ENCODE measurements at places on chromosomes 11 and 22.
A peak's percentile ranks its signal among the peaks of the same experiment; 100 is the strongest.

DNA sequence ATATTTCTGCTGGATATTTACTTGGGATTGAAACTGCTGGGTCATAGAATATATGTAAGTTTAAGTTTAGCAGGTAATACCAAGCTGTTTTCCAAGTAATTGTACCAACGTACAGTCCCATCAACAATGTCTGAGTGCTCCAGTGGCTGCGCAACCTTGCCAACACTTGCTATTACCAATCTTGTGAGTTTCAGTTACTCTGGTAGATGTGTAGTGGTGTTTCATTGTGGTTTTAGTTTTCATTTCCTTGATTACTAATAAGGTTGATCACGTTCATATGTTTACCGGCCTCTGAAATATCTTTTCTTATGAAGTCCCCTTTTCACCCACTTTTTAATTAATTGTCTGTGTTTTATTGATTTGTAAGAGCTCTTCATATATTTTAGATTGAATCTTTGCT is 370.6 kb upstream of the CADM1 start:
- DNase-seq: no peak

- DNase-seq: peak; percentile 48
Measured at GRCh38 chr11:64356498-64357411, 2.2 kb upstream of the RPS6KA4 start.

DNA sequence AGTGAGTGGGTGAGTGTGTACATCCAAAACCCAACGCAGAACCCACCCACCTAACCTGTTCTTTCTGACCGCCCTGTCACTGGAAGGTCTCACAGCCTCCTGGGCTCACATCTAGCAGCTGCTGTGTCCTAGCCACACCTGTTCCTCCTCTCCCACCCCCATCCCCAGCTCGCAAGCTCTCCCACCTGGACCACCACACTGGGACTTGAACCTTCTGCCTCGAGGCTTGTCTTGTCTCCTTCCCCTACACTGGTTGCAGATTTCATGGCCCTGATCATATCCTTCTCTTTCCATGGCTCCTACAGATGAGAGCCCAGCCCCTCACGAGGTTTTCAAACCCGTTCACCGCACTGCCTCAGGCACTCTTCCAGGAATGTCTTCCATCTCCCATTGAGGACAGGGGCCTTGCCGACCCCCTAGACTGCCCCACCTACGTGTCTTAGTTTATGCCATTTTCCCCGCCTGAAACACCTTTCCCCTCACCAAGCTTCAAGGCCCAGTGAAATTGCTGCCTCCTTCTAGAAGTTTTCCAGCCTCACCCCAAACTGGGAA is 6.7 kb downstream of the IFITM10 start:
- DNase-seq: no peak

- no peak for DNase-seq
Measured at GRCh38 chr11:9490376-9490775, 29.6 kb downstream of the ZNF143 start.

GRCh38 chr11:119081682-119082260 is 2.9 kb upstream of the HMBS start:
- DNase-seq: no peak

- no peak for DNase-seq
Measured at GRCh38 chr11:66014804-66015453, 3.1 kb downstream of the CST6 start.

- DNase-seq: no peak
Measured at GRCh38 chr22:37618072-37618656, 9.5 kb downstream of the GGA1 start.
